SK-N-DZ (cell line): ENCODE measurements at places on chromosomes 5 and 9.

DNA sequence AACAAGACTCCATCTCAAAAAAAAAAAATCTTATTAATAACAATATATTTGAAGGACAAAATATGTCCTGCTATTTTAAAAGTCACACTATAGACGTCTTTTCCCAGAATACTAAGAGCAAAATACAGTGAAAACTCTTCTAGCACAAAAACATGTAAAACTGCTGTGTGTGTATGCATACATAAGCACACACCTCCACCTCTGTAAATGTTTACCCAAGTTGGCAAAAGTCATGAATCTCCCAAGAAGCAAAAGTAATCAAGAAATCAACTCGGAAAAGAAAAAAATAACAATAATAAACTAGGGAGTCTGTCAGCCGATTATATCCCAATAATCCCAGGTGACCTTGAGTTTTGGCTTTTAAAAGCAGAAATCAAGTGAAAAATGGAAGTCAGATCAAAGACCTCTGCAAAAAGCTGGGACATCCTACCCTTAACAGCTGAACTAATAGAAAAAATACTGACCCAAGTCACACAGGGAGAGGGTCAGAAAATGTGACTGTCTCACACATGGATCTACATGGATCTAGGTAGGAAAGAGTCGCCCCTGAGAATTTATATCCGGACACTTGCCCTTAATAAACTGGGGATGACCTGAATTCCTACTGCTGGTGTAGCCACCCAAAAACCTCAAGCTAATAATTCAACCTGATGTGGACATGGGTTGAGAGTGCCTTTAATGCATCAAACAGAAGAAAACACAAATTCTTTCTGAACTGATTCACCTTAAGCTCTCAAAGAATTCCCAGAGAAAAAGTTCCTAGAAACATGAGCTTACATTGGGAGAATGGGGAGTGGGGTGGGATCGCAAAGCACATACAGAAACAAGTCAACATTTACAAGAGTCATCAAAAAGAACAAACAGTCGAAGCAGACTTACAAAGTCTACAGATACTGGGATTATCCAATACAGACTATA is 29.9 kb downstream of the LPAR1 start:
- DNase-seq: no peak

GRCh38 chr5:10635257-10635866 is 71.5 kb downstream of the ANKRD33B start:
- DNase-seq: no peak

- DNase-seq: no peak
Measured at GRCh38 chr5:153899746-153900145, 139.0 kb downstream of the FAM114A2 start.

DNA sequence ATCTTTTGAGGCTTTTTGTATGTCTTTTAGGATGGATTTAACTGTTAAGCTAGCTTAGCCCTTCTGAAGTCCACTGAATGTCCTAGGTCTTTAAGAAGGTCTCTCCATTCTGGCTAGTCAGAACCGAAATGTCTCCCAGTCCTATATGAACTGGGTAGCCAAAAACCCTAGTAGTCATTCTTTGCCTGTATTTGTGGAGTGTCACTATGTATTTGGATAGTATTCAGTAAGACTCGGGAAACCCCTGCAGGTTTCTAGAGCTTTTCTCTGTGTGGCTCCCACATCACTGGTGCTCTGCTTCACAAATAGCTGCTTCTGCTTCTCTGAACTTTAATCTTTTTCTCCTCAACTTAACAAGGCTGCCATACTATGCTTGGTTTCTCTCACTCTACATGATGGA is 68.0 kb downstream of the RIC1 start:
- DNase-seq: no peak

- peak; percentile 84 for DNase-seq
Measured at GRCh38 chr9:19230355-19231125, at the start of gene DENND4C. Gene DENND4C (plus strand): TSS chr9:19230693. CDS start chr9:19276175, 45,482 bp downstream.

DNA sequence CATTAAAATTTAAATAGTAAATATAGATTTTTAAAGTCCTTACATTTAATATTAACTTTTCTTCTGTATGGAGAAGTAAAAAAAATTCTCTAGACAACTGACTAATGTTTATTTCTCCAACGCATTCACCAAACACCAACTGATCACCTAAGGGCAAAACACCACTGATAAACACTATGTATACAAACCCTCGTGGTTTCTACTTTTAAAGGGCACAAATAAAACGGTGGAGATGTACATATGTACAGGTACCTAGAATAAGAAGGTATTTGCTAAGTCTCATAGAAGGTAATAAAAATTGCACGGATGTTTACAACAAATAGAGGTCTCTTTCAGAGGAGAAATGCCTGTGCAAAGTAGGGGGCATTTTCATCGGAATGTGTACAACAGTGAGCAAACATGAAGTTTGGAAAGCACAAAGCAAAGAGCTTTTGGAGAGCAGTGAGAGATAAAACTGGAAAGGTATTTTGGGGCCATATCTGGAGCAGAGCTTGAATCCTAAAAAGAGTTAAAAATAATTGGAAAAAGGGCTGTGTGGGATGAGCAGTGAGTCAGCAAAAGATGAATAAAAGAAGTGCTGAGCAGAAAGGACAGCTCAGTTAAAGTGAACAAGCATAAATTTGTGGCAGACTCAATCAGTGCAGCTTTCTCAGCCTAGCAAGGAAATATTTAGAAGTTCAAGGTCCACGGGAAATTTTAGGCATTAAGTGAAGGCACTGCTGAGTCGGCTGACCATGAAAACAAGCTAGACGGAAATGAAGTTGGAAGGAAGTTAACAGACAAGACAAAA is 160.0 kb downstream of the TMEM161B start:
- DNase-seq: no peak

DNA sequence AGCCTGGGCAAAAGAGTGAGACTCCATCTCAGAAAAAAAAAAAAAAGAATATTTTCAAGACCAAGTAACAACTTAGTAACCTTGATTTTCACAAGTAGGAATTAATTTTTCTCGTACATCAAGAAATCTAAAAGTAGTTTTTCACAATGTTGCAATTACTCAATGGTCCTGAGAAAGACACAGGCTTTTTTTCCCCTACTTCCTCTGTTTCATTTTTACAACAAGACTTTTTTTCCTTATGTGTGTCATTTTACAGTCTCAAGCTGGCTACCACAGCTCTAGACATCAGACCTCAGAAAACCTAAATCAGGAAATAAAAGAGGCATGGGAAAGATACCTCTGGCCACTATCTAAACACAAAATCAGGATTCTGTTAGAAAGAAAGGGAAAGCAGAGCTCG is 45.9 kb downstream of the WDR36 start:
- DNase-seq: no peak

DNA sequence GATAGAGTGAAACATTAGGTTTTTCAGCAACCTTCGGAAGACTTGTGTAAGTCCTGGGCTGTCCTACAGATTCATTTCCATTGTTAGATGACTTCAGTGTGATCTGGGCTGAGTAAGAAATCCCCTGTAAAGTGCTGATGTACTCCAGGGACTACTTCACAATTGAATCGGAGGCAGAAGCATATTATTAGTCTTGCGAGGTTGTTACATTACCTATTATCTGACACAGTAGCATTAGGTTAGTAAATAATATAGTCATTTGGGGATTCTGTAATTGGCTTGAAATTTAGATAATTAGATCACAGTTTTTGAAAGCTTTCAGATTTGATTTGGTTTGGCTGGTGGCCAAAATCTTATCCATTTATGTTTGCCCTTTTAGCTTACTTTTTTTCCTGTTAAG is 62.4 kb downstream of the DMRT1 start:
- DNase-seq: peak; percentile 1

GRCh38 chr5:181051841-181052671 is 12.0 kb downstream of the BTNL9 start:
- no peak for DNase-seq

- no peak for DNase-seq
Measured at GRCh38 chr9:36872641-36873040, 161.4 kb downstream of the PAX5 start.

DNA sequence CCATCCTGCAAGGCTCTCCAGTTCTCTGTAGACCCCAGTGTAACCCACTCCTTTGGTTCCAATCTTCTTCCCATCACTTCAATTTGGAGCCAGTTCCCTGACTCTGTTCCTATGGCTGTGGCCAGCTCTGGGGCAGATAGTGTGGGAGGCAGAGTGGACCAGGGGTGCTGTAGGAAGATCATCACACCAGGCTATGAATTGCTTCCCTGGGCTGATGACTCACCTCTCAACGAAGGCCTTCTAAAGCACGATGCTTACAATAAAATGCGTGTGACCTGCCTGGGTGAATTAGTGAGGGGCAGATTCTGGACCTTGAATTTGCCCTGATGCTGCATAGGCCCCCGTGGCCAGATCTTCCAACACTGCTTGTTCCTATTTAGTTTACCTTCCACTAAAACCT is 289.7 kb downstream of the FBXL7 start:
- DNase-seq: no peak

GRCh38 chr5:158023266-158023665 is 164.3 kb upstream of the CLINT1 start:
- no peak for DNase-seq

- DNase-seq: no peak
Measured at GRCh38 chr5:438481-438981, 4.4 kb upstream of the EXOC3 start.

DNA sequence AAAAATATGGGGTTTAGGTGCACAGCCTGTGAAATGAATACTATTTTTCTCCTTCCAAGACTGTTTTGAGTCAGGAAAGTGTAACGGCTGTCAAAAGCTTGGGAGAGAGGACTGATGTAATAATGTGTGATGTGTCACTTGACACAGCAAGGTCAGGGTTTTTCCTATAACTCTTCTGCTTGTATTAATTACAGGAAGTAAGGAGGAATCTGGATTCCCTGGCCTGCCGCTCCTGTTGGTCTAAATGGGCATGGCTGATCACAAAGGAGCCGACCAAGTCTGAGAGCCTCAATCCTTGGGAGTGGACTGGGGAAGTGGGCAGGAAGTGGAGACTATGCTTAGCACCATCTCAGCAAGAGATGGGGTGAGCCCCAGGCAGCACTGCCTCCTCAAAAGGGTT is 16.7 kb upstream of the SLC28A3 start:
- DNase-seq: no peak

- DNase-seq: peak; percentile 75
Measured at GRCh38 chr5:141814064-141814964, 63.9 kb downstream of the PCDH1 start.

DNA sequence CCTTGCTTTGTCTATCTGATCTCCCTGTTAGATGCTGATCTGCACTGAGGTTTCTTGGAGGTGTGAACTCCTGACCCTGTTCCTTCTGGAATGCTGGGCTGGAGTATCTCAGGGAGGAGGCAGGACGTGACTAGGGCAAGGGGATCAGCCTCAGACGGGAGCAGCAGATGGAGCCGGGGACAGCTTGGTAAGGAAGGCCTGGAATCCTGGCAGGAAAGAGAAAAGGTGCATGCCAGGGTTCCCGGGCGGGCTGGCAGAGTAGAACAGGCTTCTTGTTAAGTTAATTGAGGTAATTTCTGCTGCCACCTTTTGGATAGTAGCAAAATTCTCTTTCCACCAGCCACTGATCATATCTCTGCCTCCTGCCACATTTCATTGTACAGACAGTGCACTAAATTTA is 180.9 kb downstream of the ZNF462 start:
- DNase-seq: peak; percentile 27

DNA sequence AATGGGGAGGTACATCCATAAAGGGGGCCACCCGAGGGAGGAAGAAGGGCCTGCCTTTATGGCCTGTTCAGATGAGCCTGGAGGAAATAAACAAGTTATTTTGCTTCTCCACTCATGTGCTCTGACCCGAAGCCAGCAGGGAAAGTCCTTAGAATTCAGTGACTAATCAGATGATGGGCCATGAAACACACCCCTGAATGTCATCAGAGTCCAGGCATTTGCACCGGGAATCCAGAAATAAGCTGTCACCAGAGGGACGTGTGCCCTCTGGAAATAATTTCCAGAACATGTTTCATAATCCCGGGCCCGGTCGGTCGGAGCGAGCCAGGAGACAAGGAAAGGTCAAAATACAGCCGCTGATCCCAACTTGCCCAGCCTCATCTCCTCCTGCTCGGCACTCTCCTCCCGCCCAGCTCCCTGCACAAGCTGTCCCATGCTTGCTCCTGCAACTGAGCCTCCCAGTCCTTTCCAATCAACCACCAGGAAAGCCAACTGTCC is 73.6 kb upstream of the ZNF622 start:
- DNase-seq: no peak

DNA sequence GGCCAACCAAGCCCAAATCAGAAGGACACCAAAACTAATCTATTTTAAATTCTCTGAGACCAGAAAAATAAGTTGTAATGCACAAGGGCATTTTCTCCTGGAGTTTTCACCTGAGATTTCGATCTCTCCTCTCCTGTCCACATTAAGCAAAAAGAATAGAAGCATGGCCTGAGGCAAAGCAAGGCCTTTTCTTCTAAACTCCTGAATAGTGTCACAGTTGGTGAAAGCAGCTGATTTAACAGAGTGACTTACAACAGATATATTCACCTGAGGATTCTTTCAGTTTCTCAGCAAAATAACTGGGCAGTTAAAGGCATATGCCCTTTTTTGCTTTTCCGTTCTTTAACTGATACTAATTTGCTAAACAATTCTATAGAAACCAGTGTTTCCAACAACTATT is 547.7 kb downstream of the EFNA5 start:
- no peak for DNase-seq

DNA sequence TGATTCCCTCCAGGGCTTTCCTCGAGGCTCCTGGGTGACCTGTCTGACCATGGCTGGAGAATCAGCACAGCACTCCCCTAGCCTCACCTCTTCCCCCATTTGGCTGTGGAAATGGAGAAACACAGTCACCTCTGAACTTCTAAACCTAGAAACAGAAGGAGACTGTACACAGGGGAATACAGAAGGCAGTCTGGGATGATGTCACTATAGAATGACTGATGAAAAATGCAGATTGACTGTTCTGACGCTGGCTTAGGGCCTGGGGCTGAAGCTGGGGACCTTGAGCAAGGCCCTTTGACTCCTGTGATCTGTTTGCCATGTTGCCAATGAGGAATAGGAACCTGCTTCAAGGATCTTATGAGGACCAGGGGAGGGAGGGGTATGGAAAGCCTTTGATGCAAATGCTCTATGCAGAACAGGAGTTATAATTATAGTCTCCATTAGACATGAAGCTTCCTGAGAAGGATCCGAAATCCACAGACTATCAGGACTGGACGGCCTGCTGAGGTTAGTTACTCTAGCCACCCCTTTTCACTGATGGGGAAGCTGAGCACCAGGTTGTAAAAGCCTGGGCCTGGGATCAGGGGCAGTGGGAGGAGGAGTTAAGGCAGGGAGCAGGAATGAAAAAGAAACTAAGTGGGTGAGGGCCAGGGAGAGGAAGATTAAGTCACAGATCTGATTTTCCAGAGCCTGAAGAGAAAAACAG is 24.4 kb upstream of the ANXA6 start:
- DNase-seq: no peak

DNA sequence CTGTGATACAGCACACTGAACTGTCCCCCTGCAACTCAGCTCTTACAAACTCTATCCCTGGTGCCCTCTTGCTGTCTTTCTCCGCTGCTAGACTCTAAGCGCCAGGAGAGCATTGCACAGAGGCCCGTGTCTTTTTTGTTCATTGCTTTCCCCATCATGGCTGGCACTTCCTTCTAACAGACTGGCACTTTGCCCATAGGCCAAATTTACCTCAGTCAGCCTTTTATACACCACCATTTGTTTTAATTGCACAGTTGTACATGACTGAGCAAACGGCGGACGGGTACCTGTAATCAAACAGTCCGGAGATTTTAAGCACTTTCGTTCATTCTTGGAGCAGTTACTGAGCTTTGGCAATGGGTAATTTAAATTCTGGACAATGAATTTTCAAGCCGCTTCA is 102.2 kb upstream of the CLINT1 start:
- peak; percentile 39 for DNase-seq
